Stimulated activated CD8-positive, alpha-beta memory T cell treated with anti-CD3 and anti-CD28 coated beads, Interleukin-4, amount 100 ng/mL, for 1 hour (primary cell): ENCODE measurements at places on chromosomes 13 and 19.

DNA sequence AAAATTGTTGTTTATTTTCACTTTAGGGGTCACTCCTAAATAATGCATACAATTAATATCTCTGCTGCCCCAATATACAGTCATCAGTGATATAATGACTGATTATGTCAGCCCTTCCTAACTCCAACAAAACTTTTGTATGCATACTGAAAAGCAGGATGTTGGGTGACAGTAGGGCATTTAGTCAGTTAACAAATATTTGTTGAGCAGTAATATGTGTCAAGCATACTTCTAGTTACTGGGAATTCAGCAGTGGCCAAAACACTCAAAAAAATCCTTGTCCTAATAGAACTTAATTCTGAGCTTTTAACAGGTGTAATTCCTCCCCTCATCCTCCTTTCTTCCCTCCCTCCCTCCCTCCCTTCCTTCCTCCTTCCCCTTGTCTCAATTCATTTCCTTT is 560.7 kb upstream of the KLHL1 start:
- no peak for DNase-seq

DNA sequence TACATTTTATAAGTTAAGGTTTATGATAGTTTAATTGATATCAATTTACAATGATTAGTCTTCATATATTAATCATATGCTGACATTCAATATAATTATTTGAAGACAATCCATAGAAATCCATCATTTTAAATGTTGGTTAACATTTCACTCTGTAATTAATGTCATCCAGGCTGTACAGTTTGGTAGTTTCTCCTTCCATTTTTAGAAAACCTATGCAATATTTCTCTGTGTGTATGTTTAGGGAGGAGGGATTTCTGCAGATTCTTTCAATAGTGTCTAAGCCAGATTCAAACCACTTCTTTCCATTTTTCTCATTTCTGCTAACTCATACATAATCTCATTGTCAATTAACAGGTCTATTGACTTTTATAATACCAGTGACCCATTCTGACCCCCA is 1159.0 kb upstream of the ATXN8OS start:
- no peak for DNase-seq

- DNase-seq = no peak
These were observed 61.2 kb downstream of the RAB20 start for GRCh38 chr13:110500341-110500740.

DNA sequence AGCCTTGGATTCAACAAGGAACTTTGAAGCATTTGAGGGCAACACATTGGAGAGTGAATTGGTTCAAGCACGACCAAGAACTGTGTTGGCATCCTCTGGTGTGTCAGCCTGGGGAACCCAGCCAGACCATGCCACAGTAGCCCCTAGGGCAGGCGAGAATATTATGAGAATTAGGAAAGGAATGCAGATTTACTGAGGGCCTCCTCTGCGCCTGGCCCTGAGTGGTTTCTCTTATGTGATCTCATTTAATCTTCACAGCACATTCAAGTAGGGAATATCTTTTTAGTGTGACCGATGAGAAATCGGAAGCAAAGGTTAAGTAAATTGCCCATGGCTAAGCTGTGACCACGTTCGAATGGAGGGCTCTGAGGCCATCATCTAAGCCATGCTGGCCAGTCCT is 15.3 kb upstream of the ERICH6B start:
- no peak for DNase-seq

DNA sequence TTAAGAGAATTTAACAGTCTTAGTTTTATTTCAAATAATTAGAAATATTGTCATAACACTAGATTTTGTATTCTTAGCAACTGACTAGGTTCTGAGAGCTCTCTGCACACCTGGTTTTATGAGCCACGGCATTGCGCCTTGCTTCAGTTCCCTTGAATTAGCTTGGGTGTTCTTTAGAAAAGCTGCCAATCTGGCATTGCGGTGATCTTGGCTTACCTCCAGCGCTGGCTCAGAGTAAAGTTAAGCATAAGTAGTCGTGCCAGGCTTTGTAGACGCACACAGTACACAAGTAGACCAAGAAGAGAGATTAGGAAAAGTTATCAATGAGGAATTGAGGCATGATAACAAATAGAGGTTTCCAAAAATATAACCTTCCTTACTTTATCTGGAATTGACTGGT is 45.7 kb downstream of the TPP2 start:
- DNase-seq = no peak

GRCh38 chr13:36696410-36697010 is 22.7 kb downstream of the SERTM1 start:
- DNase-seq = no peak

GRCh38 chr19:19495614-19496603 is 19.4 kb downstream of the TSSK6 start:
- no peak for DNase-seq

- peak; percentile 16 for DNase-seq
These were observed at the start of gene SYT3 for GRCh38 chr19:50639121-50640112. TSS of gene SYT3 (minus strand) at chr19:50639881. CDS start at chr19:50637411, 2,470 bp downstream.
